ENCODE measurements at places on chromosomes 12 and 14.

- DNase-seq = no peak
These were observed 50.3 kb downstream of the BEGAIN start for GRCh38 chr14:100536721-100537445.

GRCh38 chr12:22856178-22856577 lies 231.2 kb downstream of the ETNK1 start:
- DNase-seq = no peak

DNA sequence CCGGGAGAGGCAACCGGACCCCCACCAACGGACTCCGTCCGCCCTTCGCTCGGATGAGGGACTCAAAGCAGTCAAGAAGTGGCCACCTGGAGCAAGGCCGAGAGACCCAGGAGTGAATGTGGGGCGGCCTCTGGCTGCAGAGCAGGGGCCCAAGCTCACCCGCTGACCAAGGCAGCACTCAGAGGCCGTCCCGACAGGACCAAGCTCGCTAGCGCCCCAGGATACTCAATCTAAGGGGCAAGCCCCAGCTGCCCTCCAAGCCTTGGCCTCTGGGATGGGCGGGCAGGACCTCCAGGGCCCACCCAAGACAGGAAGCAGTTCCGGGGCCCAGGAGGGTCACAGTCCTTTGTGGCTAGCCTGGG lies 936 bp downstream of the AKT1 start:
- DNase-seq = no peak

DNA sequence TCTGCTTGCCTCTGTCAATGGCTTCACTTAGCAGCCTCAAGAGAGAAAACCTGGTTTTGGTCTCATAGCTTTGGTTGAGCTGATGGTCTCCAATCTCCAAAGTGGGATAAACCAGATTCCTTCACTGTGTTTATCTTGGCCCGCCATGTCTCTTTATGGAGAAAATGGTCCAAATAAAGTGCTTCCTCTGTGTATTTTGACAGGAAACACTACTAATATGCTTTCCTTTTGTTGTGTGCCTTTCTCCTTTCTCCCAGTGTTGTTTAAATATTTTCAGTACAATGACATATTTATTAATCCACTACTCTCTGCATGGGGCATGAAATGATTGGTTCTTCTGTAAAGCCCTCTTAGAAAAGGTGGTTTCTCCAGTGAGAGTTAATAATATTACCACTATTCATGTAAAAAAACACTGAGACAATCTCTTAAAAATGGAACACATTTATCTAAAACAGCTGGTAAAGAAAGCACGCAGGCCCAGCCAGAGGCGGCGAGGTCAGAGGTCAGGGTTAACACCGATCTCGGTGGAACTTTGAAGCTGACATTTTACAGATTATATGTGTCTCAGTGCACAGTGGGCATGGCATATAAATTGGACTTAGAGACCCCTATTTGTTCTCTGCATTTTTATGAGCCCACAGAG lies 24.2 kb downstream of the TMEM30B start:
- no peak for DNase-seq

GRCh38 chr12:132520421-132521199 lies 30.7 kb downstream of the FBRSL1 start:
- no peak for DNase-seq

DNA sequence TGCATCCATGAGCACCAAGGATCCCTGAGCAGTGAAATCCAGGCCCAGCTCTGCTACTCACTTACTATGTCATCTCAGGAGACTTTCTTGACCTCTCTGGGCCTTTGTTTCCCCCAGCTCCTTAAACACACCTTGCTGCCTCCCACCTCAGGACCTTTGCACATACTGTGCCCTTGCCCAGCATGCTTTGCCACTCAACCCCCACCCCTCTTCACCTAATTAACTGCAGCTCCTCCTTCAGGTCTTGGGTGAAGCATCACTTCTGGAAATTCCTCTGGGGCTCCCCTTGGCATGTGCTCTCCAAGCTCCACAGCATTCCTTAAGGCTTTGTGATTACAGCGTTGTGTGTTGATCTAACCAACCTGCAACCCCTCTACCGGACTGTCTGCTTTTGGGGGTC lies 15.9 kb downstream of the WSCD2 start:
- no peak for DNase-seq
